ENCODE measurements at places on chromosomes 11 and 22. TPM values are rescaled to one million over a fixed set of nuclear protein-coding genes. Genes with fewer than 3 reads are reported as not detected.
A peak's percentile ranks its signal among the peaks of the same experiment; 100 is the strongest.

GRCh38 chr22:17779286-17780115, 5.2 kb upstream of the BID start:
- no peak for DNase-seq

MYBPC3 gene
- not detected for total RNA-seq

- no peak for DNase-seq
These were observed 16.2 kb upstream of the NNMT start for GRCh38 chr11:114279792-114280546.

BAIAP2L2 gene
- total RNA-seq, result 4.4 TPM

DNA sequence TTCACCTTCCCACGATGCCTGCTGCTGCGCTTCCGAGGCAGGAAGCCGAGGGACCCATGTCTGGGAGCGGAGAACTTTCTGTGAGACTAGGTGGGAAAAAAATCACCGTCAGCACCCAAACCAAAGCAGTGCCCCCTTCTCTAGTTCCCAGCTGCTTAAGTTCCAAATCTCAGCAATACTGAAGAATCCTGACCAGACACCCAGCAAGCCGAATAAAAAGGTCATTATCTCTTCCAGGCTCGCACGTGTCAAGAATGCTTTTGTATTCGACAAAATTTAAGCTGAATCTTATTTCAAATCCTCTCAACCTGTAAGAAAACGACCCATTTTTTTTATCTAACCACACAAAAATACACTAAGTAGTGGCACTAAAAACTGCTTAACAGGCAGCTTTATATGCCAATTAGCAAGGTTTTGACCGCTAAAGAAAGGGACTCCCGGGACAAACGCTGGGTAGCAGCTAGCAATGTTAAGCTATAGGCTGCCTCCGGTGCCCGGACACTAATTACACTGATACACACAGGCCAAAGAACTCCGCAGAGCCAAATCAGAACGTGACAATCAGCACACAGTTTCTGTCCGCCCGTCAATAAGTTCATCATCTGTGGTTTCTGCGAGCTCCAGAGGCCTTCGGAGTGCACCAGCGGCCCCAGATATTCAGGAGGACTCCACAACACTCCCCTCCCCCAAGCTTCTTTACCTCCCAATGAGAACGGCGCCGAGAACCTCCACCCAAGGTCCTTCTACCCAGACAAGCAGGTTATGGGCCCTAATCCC, 728 bp downstream of the RPL3 start:
- no peak for DNase-seq

DNA sequence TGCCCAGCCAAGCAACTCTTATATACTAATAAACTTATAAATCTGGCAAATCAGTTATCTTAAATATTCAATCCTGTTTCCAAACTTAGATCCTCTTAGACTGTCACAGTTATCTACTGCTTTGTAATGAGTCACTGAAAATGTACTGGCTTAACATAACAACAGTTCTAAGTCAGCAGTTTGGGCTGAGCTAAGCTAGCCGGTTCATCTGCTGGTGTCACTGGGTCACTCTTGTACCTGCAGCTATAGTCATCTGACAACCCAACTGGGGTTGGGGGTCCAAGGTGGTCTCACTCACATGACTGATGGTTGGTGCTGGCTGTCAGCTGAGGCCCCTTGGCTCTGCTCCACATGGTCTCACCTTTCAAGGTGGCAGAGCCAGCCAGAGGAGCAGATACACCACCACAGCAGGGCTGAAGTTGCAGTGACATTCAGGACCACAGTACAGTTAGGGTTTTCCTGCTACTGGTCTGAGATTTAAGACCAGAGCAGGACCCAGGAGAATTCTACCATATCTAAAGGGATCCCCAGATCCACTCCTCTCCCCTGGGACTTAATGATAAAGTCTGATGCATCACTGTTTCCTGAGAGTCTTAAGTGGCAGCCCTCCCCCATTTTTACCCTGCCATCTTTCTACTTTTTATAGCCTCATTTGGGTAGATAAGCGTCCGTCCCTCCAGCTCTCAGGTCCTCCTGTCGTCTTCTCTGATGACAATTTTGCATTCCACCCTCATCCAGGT, 7.9 kb upstream of the MACROD1 start:
- DNase-seq, result no peak

DNA sequence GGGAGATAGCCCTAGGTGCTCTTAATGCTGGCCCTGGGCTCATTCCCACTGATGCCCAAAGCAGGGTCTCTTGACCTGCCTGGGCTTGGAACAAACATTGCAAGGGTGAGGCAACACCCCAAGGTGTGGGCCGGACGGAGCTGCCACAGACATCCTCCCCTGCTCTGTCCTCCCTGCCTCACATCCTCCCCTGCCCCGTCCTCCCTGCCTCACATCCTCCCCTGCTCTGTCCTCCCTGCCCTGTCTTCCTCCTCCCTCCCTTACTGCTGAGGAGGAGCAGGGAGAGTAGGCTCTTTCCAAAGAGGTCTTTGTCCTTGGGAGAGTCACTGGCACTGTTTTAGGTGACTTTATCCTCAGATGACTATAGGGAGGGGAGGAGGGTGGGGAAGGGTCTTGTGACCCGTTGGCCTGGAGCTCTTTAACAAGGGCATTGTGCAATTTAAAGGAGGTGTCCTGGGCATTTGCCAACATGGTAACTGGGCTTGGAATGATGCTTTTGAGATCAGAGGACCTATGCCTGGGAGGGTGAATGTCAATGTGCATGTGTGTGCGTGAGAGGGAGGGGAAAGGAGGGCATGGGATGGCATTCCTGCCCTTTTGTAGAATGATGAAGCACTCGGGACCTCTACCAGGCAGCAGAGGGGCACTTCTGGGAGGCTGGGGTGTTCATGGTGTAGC, 700 bp downstream of the FAM180B start:
- DNase-seq, result peak; percentile 24

SULT4A1 gene
- not detected for total RNA-seq

OVOL1 gene
- total RNA-seq, result not detected

SHANK3 gene
- total RNA-seq, result 1.9 TPM

- no peak for DNase-seq
These were observed 103.0 kb downstream of the KCNQ1 start for GRCh38 chr11:2547806-2548205.

GRCh38 chr11:72244060-72244360, at the start of gene PHOX2A:
Gene PHOX2A, minus strand, starts transcription at chr11:72244176. Its CDS starts 172 bp downstream, at chr11:72244004.
- DNase-seq, result no peak

DNA sequence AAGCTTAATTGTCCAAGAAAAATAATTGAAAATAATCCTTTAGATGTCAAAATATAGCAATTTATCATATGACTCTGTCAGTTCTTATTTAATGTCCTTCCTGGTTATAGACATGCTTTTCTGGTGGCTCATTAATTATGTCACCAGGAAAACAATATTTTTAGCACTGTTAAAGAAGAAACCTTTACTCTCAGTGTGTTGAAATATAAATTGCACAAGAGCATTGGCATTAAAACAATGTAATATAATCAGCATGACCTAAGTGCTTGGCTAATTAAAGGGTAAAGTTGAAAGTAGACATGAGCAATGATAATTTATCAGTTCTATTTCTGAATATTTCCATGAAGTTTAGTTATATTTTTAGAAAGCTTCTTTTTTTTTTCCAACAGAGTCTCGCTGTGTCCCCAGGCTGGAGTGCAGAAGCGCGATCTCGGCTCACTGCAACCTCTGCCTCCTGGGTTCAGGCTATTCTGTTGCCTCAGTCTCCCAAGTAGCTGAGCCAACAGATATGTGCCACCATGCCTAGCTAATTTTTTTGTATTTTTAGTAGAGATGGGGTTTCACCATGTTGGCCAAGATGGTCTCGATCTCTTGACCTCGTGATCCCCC, 232.3 kb downstream of the JRKL start:
- DNase-seq, result no peak

DNA sequence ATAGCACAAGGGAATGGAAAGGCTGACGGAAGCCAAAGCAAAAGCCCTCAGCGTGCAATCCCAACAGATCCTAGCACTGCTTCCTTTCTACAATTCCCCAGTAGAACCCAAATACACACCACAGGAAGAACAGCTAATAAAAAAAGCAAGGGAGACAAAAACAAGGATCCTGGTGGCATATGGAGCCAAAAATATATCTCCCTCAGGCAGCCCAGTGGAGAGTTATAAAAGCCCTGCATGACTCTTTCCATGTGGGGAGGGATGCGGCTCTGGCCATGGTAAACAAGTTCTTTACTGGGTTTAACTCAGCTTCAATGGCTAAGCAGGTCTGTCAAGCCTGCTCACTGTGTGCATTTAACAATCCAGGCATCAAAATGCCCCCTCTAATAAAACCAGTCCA, 88.1 kb downstream of the PIWIL4 start:
- DNase-seq, result no peak

DNA sequence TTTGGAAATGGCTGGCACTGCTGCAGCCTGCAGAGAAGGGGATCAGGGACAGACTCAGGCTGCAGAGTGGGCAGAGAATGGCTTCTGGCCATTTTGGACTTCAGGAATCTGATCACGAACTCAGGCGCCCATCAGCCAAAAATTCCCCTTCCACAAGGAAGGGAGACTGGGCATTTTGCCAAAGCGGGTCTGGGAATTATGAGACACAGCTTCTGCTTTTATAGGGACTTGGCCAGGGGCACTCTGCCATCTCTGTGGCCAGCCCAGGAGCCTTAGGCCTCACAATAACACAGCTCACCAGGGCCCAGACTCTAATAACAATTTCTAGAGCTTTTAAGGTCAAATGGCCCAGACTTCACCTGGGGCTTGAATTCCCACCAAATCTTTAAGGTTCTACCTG, 74.7 kb downstream of the CHST1 start:
- no peak for DNase-seq

HTR3B gene
- total RNA-seq, result 1.7 TPM

- no peak for DNase-seq
These were observed 533.6 kb upstream of the CADM1 start for GRCh38 chr11:116037861-116038260.

INS gene
- not detected for total RNA-seq

DNA sequence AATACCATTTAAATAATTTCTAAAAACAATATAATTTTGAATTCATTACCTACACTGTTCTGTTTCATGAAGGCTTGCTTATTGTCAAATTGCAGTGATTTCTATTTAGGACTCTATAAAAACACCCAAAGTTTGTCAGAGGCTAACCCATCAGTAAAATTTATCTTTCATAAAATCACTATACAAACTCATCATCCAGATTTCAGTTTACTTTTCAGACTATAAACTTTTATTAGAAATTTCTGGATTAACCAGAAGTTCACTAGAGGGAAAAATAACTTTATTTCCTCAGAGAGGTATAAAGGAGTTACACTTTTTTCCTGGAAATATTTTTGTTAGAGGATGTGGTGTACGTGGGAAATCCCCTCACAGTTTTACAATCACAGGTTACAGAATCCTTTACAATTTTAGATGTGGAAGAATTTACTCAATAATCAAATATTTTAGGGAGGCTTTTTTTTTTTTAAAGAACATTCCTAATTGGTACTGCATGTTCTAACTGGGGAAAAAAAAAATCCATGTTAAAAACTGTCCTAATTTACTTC, 176.7 kb downstream of the SWAP70 start:
- no peak for DNase-seq

DNA sequence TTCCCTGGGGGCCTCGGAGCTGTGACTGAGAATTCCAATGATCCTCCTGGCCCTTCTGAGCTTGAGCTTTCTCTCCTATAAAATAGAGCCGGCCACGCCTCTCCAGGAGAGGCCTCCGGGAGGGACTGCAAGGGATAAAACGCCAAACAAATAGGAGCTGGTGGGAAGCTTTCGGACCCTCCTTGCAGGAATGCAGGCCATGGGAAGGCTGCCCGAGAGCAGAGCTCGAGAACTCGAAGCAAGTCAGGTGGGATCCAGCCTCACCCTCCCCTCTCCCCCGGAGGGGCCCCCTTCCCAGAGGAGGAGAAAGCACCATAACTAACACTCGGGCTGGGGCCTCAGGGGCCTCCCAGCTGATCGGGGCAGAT, 34.6 kb downstream of the FLRT1 start:
- DNase-seq, result no peak

Measured in HepG2 (cell line).